ENCODE measurements at places on chromosomes 12 and 14. TPM values are rescaled to one million over a fixed set of nuclear protein-coding genes. Genes with fewer than 3 reads are reported as not detected.

The SLCO1B1 gene
- polyA plus RNA-seq = not detected

The KIF26A gene
- 7.7 TPM for polyA plus RNA-seq

The ZNF664 gene
- polyA plus RNA-seq = 76.4 TPM

The KLRD1 gene
- polyA plus RNA-seq = 1.3 TPM

The NXPH4 gene
- polyA plus RNA-seq = 2.0 TPM

The KRT82 gene
- polyA plus RNA-seq = not detected

The SERPINA12 gene
- not detected for polyA plus RNA-seq

The MED6 gene
- 7.1 TPM for polyA plus RNA-seq

The EMP1 gene
- polyA plus RNA-seq = 29.2 TPM

The DEPDC4 gene
- polyA plus RNA-seq = not detected
